ENCODE measurements at places on chromosomes 4 and X.
A peak's percentile ranks its signal among the peaks of the same experiment; 100 is the strongest.

DNA sequence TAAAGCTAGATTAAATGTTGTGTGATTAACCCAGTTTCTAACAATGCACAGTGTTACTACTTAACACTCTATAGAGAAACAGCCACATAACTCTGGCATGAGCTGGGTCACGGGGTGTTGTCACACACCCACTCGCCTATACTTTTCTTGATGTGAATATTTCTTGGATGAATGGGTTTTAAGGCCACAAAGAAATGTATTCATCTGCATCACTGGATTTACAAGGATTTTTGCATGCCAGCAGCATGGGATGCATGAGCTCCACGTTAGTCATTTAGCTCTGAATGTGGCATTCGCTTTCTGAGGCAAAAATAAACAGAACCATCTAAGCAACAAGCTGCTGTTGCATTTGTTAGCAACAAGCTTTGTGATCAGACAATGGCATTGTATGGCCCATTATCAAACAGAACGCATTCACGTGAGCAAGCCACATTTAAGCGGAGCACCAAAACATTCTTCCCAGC, 89.7 kb downstream of the LRP2BP start:
- no peak for DNase-seq

GRCh38 chrX:37825215-37825842, 22.0 kb downstream of the DYNLT3 start:
- peak; percentile 19 for DNase-seq

GRCh38 chrX:104270916-104271512, 16.3 kb upstream of the ESX1 start:
- no peak for DNase-seq

- DNase-seq, result no peak
These were observed 601 bp downstream of the SMARCAD1 start for GRCh38 chr4:94208266-94208665.

DNA sequence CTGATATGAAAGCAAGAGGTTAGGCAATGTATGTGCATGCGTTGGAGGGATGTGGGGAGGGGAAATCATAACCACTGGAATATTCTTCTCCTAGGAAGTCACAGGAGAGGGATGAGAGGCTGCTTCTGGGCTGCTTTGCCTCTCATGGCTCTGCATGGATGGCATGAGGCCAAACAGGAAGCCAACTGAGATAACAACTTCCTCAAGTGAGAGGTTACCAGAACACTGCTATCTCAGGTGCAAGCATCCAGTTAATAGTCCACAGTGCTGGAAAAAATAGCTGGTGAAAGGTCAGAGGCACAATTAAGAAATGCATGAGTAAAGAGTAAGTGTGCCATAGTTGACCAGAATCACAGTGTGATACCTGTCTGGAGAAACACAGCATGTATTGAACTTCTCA, 113.3 kb downstream of the ELOVL6 start:
- no peak for DNase-seq

DNA sequence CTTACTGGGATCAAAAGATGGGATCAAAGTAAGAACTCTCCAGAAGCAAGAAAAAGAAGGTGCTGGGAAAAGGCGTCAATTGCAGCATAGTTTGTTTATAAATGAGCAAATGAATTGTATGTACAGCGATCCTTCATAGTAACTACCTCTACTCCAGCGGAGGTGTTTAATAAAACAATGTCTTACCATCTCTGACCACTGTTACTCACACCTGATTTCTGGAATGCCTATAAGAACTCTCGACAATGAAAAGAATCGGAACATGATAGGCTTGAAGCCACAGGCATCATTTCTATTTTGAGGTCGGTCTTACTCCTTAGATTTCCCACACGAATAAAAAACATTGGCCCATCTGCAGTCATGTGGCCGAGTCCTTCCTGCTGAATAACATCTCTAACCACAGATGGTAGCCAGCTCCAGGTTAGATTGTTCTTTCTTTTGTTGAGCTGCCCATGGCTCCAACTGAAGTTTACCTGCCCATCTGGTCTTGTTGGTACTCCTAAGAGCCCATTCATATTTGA, 67.6 kb downstream of the CLDN34 start:
- no peak for DNase-seq

DNA sequence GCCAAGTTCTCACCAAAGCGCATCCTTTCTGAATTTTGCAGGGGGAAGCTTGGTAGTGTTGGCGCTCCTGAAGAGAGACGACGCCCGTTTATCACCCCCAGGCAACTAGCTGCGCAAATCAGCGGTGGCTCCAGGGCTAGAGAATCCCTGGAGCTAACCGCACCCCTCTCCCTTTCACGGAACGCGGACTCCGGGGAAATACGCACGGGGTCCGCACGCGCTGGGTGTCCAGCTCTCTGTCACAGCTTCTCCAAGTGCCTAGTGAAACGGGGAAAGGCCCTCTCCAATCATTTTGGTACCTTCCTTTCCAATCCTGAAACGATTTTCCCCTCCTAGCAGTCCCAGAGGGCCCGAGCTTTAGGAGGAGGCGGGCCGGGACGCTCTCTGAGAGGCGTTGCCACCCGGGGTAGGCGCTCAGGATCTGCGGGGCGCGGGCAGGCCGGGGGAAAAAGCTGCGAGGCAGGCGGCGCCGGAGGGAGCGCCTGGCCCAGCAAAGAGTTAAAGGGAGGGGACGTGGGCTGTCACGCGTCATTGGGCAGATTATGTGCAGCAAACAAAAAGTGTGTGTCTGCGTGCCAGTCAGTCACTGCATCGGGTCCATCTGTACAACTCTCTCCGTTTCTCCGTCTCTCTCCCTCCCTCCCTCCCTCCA, at the start of gene PRDM8:
Gene PRDM8 (plus strand): TSS at position 582 of the 652 bp plus-strand sequence. CDS start 2,578 bp downstream, outside the sequence.
- DNase-seq, result no peak

DNA sequence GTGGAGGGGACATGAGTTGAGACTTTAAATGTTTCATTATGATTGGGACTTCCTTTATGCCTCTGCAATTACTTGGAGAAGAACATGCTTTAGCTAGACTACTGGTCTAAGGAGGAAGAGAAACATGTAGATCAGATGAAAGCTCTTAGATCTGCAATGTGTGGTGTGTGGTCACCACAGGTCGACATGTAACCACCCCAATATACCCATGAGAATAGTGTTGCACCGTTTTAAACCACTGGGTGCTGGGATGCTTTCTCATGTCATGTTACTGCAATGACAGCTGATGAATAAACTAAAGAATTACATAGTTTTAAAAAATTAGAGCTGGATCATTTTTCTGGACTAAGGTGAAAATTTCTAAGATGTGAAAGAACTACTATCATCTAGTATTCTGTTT, 1039.7 kb downstream of the RAPGEF2 start:
- no peak for DNase-seq

DNA sequence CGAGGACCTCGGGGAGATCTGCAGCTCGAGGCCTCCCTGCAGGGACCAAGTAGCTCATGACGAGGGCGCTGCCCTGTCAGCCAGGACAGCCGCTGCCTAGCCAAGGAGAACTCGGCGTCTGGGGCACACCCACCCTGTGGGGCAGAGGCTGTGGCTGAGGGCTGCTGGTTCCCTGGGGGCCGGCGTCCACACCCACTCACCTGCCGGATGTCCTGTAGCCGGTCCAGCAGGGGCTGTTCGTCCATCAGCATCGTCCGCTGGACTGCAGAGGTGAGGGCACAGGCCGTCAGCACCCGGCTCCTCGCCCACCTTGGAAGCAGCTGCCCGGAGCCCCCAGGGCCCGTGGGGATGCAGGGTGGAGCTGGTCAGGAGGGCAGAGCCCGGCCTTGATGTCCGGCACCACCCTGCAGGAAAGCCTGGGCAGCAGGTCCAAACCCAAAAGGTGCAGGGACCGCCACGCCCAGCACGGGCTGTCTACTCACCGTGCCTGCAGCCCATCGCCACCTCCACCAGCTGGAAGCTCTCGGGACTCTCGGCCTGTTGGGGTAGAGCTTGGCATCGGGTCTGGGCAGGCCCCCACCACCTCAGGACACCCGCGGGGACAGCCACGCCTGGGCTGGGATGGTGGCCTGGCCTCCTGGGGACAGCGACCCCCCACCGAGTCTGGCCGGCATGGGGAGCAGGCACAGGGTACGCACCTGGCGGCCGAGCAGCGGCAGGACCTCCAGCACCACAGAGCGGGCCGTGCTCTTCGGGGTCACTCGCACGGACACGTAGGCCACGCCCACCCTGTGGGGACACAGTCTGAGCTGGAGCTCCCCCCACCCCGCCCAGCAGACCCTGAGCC, 6.9 kb downstream of the DGKQ start:
- no peak for DNase-seq

DNA sequence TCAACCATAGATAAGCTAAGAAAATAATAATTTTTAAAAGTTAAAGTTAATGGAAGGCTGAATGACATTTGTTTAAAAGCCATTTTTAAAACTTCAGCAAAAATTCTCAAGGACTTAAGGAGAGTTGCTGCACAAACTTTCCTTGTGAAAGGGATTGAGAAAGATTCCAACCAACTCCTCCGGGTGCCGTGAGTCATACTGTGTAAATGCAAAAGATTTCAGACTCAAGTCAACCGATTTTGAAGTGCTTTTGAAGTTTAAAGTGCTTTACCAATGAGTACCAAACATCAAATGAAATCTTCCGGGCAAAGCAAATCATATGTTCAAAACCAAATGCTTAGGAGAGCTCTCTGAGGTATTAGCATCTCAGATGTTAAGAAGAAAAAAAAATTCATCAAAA, 31.4 kb downstream of the VCX2 start:
- DNase-seq, result no peak

GRCh38 chrX:108250654-108251579, 159.3 kb downstream of the ATG4A start:
- DNase-seq, result no peak

DNA sequence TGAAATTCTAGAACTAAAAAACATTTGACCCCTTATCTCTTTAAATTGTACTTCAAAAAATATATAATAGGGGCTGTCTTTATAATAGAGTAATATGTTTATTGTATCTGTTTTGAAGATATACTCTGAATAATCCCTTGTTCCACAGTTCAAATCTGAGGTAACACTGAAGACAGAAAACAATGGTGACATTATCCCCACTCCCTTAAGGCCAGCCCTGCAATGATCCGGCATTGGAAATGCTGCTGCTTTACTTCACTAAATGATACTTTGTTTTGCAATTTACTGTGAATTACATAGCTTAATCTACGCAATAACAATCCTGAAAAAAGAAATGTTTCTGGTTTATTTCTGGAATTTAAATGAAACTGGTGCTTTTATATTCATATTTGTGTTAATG, 34.4 kb upstream of the ZFP42 start:
- no peak for DNase-seq

GRCh38 chr4:56475917-56476316, 8.5 kb downstream of the SRP72 start:
- DNase-seq, result no peak

DNA sequence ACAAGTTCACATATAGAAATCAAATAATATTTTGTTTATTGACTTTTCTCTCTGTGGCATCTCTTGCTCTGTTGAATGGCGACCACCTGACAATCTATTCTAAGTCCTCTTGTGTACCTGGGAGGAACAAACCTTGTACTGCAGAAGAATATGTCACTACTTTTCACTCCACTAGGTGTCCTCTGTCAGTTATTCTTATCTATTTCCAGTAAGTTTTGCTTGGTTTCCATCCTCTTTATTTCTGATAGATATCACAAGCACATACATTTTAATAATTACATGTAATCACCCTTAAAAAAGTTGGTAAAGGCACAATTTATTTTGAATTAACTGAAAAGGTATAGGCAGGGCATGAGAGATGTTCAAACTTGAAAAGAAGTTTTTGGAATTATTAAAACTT, 238.4 kb downstream of the SNCA start:
- DNase-seq, result no peak

GRCh38 chrX:96578781-96579180, 105.9 kb upstream of the DIAPH2 start:
- DNase-seq, result no peak

GRCh38 chrX:153398275-153398960, 2.7 kb downstream of the PNMA6E start:
- no peak for DNase-seq

DNA sequence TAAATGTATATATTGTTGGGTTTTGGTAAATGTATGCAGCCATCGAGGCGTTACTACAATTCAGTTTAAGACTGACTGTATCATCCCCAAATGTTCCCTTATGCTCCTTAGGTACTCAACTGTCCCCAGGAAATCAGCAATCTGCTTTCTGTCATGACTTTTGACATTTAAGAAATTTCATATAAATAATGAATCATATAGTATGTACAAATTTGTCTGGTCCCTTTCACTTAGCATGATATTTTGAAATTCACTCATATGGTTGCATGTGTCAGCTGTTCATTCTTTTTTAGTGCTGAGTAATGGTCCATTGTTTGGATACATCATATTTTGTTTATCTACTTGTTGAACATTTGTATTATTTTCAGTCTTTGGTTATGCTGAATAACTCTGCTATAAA, 218.8 kb downstream of the C4orf33 start:
- no peak for DNase-seq

DNA sequence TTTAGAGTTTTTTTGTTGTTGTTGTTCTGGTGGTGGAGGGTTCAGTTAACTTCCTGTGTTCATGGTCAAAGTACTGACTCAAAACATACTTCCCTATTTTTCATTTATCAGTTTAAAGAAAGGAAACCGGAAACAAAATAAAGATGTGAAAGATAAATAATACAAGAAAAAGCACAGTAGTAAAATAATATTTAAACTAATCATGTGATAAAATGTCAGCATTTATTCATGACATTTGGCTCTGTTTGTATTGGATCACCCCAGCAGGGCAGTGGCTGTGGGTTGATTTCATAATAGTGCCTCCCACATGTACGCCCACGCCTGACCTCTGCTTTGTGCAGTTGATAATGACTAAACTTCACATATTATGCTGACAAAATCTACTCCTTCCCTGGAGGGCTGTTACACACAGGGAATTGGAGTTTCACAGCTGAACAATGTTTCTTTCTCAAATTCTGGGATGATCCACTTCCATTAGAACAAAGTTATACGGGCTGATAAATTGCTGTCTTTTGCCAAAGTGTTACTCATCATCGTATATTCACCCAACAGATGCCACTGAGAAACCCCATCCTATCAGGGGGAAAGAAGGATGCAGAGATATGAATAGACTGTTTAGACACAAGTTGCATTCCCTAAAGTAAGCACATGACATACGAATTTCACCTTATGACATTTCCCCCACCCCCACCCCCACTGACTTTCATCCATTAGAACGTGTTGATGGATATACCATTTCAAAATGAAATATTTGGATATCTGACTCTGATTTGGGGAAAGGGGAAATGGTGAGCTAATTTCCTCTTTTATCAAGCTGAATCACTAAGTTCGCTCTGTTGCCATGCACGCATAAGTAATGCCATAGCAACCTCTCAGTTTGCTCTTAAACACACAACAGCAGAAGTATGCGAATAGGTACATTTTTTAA, 48.3 kb downstream of the AMELX start:
- no peak for DNase-seq

GRCh38 chr4:153668647-153669046, 15.4 kb upstream of the TLR2 start:
- DNase-seq, result no peak
